Activated CD8-positive, alpha-beta memory T cell treated with anti-CD3 and anti-CD28 coated beads, Interleukin-2, amount 50 U/mL, for 4 hours (primary cell): ENCODE measurements at places on chromosomes 3 and 15.

DNA sequence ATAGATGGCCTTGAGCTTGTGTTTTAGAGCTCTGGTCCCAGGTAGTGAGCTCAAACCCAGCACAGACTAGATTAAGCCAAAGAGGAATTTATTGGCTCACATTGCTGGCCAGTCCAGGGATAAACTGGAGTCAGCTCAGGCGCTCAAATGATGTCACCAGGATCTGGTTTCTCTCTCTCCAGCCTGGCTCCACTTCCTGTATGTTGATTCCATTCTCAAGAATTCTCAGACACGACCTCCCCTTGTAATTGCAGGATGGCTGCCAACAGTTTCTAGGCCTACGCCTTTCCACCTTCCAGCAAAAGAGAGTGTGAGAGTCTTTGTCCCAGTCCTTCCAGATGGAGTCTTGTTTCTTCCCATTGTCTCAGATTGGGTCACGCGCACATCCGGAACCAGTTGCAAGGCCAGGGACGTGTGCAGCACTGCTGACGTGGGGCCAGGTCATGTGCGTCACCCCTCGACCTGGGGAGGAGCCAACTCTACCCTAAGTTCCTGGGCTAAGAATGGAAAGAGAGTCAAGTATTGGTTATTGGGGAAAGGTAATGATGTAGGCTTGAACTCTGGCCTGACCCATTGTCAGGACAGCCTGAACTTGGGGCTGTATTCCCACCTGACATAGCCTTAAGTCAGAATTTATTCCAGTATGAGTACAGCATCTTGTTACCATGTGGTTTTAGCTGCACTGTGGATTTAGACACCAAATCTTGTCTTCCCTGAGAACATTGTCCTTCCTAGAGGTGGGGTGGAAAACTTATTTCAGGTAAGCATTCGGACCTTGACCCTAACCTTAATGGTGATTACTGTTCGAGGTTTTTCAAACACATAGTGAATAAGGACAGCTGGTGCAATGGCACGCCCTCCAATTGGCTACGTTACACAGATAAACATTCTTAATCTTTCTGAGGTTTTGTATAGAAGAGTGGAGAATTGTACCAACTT is 31.6 kb downstream of the CACNA1D start:
- no peak for DNase-seq

GRCh38 chr3:151087648-151088047 is 2.2 kb downstream of the MED12L start:
- DNase-seq, result no peak

- DNase-seq, result no peak
Measured at GRCh38 chr3:64398476-64398875, 173.2 kb upstream of the PRICKLE2 start.

GRCh38 chr3:77040216-77040615 is 317 bp downstream of the ROBO2 start:
- no peak for DNase-seq

DNA sequence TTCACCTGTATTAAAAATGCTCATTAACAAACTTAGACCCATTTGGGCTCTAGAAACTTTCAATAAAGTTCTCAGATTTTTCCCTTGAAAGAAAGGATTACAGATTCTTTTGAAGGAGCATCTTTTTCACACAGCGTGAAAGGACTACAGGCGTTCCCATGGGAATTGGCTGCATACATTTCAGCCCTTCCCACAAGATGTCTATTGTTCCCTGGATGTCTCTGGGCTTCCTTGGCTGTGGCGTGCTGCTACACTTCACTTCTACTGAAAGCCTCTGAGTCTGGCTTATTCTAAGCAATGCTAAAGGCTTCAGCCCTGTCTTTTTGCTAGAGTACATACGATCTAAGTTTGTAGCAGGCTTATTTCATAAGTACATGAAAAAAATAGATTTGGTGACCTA is 1.4 kb downstream of the VEPH1 start:
- DNase-seq, result no peak

GRCh38 chr3:129461022-129461421 is 21.0 kb downstream of the IFT122 start:
- DNase-seq, result no peak

DNA sequence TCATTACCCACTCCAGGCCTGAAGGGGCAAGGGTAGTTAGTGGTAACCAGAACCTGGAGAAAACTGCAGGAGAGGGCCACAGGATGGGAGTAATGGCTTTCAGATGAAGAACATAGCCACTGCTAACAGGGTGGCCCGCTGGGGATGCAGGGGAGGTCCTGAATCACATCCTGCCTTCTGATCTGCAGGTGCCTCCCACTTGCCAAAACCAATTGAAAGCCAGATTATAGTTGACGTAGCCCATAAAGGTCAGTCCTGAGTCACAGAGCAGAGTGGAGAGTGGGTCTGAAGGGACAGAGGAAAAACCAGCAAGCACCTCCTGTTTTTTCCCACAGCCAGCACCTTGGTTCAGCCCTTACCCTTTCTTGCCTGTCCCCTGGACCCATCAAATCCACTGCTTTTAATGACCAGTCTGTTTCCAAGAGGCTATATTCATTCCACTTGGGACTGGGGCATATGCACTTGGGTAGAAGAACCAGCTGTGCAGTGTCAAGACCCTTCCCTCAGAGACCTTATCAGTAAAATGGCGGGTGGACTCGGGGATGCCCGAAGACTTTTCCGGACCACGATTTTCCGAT is 646 bp upstream of the SLC35G2 start:
- DNase-seq, result peak; percentile 52

- DNase-seq, result no peak
Measured at GRCh38 chr3:129248286-129248979, 973 bp upstream of the COPG1 start.

DNA sequence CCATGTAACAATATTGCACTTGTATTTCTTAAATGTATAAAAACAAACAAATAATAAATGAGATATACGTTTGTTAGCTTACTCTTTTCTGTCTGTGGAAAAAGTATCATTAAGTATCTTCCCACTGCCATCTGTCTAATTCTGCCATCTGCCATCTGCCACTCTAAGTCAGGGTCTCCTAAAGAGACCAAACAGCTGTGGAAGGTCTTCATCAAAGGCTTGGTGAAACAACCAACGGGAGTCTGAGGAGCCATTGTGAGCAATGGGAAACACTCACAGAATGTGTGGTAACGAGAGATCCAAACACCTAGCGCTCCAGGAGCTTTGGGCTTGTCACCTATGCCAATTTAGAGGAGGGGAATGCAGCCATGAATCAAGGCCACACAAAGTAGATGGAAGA is 28.7 kb upstream of the PFN2 start:
- no peak for DNase-seq

- DNase-seq, result no peak
Measured at GRCh38 chr15:90838544-90838943, 29.8 kb upstream of the FURIN start.

DNA sequence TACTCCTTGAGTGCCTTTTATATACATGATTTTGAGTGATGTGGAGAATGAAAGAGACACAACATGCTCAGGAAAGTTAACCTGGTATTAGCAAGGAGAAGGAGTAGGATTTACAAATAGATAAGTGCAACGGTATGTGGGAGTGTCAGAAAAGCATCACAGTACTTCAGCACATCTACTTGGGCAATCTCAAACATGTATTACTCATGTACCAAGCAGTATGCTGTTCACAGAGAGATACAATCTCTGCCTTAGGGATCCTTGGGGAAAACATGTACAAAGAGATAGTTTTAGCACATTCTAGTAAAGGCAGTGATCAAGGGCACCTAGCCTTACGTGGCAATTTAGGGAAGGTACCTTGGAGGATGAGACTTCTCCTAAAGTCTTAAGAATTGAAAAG is 146.5 kb downstream of the FILIP1L start:
- no peak for DNase-seq

DNA sequence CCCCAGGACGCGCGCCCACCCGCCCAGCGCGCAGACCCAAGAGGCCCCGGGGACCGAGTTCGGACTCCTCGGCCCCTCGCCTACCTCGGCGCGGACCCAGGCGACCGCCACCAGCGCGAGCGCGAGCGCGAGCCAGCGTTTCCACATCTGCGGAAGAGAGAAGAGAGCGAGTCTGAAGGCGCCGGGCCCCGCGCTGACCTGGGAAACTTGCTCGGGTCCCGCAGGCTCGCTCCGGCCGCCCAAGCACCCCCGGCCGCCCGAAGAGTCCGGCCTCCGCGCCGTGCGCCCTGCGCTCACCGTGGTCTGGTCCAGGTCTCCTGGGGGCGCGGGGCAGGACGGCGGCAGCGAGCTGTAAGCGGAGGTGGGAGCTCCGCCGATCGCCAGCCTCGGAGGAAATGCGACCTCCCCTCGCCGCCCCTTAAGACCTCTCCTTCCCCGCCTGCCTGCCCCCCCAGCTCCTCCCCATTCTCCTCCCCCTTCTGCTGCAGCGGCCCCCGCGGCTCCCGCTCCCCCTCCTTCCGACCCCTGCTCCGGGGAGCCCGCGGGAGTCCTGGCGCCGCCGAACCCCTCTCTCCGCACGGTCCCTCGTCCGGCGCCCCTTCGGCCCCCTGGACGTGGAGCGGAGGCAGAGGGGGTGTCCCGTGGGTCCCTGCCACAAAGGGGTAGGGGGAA is at the start of gene FSTL1:
Gene FSTL1 (minus strand): TSS at position 393 of the 672 bp plus-strand sequence. CDS start 246 bp downstream, at position 147.
- DNase-seq, result no peak

GRCh38 chr3:31275038-31275572 is 257.6 kb upstream of the STT3B start:
- no peak for DNase-seq

- no peak for DNase-seq
Measured at GRCh38 chr3:146153429-146153828, 7.6 kb downstream of the PLOD2 start.

- peak; percentile 18 for DNase-seq
Measured at GRCh38 chr15:94119923-94120775, 111.2 kb upstream of the MCTP2 start.

DNA sequence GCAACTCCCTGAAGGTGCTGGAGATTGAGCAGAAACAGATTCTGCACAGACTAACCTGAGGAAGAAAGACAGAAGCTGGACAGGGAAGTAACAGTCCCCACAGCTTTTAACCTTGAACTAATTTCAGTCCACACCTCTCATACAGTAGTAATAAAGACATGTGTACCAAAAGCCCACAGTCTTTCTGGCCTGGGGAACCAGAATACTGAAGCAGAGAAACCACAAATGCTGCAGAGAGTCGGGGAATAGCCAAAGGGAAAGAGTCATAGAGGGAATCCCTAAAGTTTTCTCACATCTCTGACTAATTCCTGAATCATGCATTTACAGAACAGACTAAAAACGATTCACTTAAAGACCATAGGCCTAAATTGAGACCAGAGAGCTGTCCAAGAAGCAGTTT is 503.4 kb upstream of the NECTIN3 start:
- DNase-seq, result no peak

DNA sequence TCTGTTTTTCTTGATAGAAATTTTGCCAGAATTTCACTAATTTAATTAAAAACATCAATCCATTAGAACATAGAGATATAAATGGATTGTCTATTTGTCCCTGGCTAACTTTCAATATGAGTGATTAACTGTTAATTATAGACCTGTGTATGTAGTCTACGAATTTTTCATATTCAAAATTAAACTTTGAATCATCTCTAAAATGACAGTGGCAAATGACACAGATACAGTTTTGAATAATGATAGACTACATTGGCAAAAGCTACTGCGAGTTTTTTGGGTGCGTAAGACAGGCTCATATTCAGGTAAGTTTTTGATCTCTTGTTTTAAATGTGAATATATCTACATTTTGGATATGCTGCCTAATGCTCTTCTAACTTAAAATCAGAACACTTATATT is 86.0 kb upstream of the TBC1D5 start:
- DNase-seq, result no peak

- DNase-seq, result no peak
Measured at GRCh38 chr3:194007592-194008337, 128.2 kb upstream of the HES1 start.

GRCh38 chr15:68495221-68495950 is 63.4 kb upstream of the ITGA11 start:
- no peak for DNase-seq

DNA sequence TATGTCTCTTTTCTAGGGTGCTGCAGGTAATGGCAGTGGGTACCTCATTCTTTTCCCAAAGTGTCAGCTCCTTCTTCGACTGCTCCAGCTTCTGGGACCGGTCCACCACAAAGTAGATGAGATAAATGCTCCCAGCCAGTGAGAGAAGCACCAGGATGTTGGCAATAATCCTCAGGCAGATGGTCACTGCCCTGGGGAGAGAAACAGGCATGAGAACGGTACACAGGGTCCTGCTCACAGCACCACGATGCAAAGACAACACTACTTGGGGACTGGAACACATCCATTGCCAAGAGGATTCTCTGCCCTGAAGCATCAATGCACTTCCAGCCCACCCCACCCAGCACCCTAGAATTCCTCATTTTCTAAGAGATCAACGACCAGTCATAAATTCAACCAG is 22.4 kb downstream of the TMC3 start:
- no peak for DNase-seq

DNA sequence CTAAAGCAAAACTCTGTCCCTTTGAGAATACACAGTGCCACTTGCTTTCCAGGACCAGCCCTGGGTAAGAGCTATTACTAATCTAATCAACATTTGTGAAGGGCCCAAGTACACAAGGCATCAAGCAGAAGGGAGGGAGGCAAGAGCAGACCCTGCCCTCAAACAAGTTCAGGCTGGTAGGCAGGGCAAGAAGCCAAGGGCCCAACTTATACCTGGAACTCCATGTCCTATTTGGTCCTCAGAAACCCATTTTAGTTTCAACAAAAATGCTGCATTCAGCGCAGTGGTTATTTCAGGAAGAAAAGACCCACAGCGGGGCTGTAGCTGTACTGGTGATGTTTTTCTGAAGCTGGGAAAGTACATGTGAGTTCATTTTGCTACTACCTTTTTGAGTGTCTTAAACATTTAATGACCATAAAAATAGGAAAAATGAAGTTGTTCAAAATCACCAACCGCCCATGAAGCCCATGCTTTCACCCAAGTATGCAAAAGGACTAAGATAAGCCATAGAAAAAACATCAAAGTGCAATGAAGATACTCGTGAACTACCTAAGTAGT is 2.8 kb downstream of the RPS17 start:
- no peak for DNase-seq

DNA sequence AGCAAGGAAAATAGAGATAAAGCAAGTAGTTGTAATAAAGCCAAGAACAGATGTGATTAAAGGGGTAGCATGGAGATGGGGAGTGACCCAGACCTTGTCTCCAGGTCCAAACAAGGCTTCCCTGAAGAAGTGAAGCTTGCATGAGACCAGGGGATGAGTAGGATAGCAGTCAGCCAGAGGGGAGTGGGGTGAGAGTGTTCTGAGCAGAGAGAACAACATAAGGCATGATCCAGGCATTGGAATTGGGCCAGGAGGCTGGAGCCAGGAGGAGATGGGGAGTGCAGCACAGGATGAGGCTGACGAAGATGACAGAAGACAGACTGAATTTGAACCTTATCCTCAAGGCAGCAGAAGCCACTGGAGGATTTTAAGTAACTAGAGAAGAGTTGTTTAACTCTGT is 7.2 kb downstream of the TMOD2 start:
- no peak for DNase-seq

DNA sequence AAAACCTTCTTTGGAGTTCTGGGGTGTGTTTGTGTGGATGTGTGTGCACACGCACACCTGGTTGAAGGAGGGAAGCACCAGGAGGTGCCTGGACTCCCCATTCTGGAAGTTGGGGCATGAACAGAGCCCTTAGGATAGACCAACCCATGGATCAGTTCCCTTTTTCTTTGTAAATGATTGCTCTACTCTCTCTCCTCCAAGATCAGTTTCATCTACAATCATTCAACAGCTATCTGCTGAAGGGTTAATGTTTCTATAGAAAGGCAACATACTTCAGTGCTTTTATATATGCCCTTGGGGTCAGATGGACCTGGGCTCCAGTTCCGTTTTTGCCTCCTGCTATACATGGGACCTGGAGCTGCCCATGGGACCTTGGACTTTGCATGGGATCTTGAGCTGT is 352.1 kb upstream of the CFAP20DC start:
- DNase-seq, result no peak
